ENCODE measurements at places on chromosomes 1 and 21.

- no peak for DNase-seq
Observed at GRCh38 chr21:35906586-35906985, 153.7 kb downstream of the SETD4 start.

DNA sequence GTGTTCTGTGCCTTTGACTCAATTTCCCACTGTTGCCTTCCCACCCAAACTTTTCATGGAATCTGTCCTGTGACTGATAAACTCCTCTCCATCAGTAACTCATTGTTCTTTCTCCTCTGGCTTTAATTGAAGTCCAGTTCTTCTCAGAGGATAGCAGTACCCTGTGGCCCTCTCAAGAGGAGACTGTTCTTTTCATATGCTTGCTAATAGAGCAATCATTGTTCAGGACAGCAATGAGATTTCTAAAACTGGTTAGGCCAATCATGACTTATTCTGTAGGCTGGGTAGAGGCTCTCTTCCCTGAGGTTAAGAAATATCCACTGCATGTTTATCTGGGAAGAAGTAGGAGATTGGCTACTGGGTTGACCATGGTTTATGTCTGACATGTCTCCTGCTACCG lies 98.8 kb downstream of the CHD1L start:
- no peak for DNase-seq

DNA sequence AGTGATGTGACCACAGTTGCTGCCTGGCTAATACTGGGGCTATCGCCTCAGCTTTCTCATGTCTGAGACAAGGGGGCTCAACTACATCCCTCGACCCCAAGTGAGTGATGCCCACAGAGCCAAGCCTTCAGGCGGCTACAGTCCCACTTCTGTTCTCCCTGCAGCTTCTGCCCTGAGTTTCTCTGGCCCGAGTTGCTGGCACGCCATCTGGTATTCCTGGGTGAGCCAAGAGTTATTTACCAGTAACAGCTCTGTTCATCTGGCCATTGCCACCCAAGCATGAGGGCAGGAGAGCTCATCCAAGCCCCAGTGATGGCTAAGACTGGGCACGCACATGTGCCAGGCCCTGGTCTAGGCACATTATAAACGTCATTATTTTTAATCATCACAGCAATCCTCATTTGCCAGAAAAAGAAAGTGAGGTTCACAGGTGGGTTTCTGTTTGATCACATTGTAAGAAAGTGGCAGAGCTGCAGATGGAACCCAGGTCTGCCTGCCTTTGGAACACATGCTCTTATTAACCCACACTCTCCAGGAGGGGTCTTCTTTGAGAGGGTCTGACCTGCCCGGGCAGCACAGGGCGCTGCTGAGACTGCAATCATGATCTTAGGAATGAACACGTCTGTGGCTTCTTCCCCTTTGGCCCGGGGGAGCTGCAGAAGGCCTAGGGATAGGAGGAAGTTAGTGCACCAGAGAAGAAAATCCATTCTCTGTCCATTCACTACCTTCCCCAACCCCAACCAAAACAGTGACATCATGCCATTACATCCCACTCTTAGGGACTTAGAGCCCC lies 27.5 kb downstream of the KCND3 start:
- DNase-seq, result no peak

- DNase-seq, result no peak
Observed at GRCh38 chr1:203754455-203754864, 10.5 kb upstream of the LAX1 start.

DNA sequence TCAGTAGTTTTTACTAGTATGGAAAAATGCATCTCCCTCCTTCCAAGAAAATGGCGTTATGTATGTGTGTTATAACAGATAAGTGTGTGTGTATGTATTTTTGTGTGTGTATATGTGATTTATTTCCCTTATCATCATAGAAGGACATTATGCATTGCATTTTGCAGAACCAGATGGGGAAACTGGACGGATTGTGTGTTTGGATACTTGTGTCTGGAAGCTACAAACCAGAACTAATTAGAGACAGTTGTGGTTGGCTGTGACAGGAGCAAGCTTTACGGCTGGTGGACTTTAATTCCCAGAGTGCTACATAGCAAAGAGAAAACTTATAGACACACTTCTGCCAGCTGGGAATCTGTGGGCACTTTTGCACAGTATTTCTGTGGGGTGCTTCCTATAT lies 162.5 kb downstream of the RWDD3 start:
- no peak for DNase-seq

DNA sequence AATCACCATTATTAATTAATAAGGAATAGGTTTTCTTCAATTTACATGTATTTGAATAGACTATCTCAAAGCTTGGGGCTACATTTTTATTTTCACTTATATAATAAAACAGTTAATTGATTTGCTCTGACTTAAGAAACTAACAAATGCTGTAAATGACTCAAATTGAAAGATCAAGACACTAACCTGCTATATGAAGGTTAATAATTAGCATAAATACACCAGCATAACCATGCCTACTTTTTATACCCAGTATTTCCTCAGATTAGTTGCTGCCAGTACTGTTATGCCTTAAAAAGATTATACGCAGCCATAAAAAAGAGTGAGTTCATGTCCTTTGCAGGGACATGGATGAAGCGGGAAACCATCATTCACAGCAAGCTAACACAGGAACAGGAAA lies 1545.1 kb downstream of the AMY1C start:
- DNase-seq, result no peak

GRCh38 chr1:93821423-93822144 lies 57.4 kb downstream of the DNTTIP2 start:
- no peak for DNase-seq

GRCh38 chr21:44261675-44262295 lies at the start of gene DNMT3L:
TSS of gene DNMT3L (minus strand) at chr21:44261897. CDS start at chr21:44261259, 638 bp downstream.
- no peak for DNase-seq
